ENCODE measurements at places on chromosomes 2 and 18.

DNA sequence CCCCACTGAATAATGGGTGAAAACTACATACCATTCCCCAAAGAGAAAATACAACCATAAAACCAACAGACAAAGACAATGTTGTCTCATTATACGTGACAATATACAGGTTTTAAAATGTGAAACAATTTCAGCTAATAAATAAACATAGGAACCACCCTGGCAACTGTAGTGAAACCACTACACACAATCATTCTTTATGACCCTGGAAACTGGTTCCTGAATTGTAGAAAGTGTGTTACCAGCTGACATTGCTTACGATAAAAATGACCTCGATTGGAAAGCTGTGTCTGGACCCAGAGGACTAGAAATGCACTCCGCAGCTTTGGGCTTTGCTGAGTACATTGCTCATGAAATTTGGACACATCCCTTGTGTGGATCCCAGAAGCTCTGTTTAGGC is 73.9 kb upstream of the LPIN2 start:
- DNase-seq, result peak; percentile 8

GRCh38 chr2:53559302-53559966 is 208.2 kb upstream of the CHAC2 start:
- no peak for DNase-seq

GRCh38 chr2:172525601-172526000 is 30.3 kb upstream of the PDK1 start:
- DNase-seq, result no peak

DNA sequence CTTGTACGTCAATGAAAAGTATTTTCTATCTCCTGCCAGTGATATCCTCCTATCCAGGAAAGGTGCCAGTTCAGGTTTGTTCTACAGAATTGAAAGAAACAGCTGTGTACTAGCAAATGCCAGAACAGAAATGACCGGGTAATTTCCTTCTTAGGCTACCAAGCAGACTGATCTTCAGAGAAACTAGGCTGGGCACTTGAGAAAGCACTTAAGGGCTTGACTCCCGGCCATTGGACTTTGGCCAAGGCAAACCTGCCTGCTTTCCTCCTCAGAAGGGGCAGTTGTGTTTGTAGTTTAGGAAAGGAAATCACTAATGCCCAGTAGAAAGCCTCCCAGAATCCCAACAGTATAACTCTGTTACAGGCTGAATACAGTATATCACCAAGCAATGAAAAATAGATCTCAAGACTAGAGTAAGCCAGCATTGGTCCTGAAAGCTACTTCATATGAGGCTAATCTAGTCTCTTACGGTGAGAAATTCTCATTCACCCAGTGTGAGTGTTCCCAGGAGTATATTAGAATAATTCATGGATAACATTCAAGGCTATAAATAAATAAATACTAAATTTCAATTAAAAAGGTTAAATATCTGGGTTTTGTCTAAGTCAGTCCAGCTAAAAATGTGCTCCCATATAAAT is 43.0 kb upstream of the COL5A2 start:
- no peak for DNase-seq

GRCh38 chr2:33719067-33719466 is 120.0 kb upstream of the FAM98A start:
- DNase-seq, result no peak

GRCh38 chr2:206915121-206915520 is 24.2 kb upstream of the CPO start:
- peak; percentile 92 for DNase-seq

- no peak for DNase-seq
Measured at GRCh38 chr2:37375741-37376288, 31.4 kb downstream of the QPCT start.

- no peak for DNase-seq
Measured at GRCh38 chr18:56038171-56039030, 450.4 kb upstream of the TCF4 start.

- no peak for DNase-seq
Measured at GRCh38 chr2:142038826-142039225, 92.0 kb downstream of the LRP1B start.

- peak; percentile 68 for DNase-seq
Measured at GRCh38 chr2:199850718-199851500, at the start of gene FTCDNL1. TSS of gene FTCDNL1 (minus strand) at chr2:199851192. CDS start at chr2:199848962, 2,230 bp downstream.

DNA sequence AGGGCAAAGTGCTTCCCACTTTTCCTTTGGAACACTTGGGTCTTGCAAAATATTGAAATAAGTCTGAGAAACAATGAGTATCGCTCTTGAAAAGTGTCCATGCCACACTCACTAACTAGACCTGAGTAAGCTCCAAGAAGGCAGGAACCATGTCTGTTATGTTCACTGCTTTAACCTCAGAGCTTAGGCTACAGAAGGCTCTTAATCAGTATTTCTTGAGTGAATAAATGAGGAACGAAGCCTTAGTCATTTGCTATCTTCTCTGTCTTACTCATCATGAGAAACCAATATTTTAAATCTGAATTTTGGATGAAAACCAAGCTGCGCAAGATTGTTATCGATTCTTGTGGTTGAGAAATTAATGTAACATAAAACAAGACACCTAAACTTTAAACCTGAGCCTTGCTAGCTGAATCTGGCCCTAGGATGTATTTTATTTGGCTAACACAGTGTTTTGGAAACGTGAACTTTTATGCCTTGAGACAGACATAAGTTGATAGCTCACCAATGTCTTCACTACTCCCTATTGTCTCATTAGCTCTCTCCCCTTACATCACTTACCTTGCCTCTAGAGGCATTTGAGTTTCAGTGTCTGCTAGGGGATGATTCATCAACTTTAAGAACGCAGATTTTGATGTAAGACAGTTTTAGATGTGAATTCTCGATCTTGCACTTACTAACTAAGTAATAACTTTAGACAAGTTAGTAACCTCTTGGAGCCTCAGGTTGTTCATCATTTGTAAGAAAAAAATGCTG is 392.8 kb upstream of the MEIS1 start:
- no peak for DNase-seq

DNA sequence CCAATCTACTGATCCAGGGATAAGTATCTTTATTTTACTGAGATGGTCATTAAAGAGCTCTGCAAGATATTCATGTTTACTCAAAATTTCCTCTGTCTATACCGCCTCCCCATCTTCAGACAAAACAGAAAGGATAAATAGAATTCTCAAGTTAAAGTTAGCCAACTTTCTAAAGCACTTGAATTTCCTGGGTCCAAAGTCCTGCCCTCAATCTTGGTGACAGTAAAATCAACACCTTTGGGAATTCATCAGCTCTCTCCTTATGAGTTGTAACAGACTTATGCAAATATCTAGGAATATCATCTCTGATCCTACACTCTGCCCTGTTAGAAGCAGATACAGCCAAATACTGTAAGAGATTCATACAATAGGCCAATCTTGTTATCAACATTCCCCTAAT is 122.5 kb upstream of the HAAO start:
- DNase-seq, result no peak

DNA sequence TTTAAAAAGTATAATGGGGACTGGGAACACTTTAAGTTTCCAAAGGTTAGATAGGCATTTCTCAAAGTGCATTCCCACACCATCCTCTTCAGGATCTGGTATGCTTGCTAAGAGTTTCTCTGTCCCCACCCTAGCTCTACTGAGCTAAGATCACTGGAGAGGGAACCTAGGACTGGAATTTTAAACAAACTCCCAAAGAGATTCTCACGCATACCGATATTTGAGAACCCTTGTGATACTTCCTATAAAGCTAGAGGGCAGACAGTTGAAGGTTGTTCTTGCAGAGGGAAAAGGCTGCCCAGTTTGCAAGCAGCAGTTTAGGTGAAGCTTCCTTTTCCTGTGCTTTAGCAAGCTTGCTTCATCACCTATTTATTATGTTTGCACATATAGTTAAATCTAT is 3.6 kb downstream of the CNRIP1 start:
- no peak for DNase-seq

GRCh38 chr18:69128566-69128965 is 272.1 kb upstream of the DOK6 start:
- DNase-seq, result no peak

GRCh38 chr2:103139628-103140268 is 377.9 kb downstream of the TMEM182 start:
- peak; percentile 26 for DNase-seq
